ENCODE measurements at places on chromosomes 6 and 20.

GRCh38 chr6:37103169-37104039 lies 66.5 kb upstream of the PIM1 start:
- DNase-seq = no peak

GRCh38 chr6:31247813-31248212 lies 24.1 kb downstream of the HLA-C start:
- no peak for DNase-seq

- DNase-seq = no peak
These were observed 114.4 kb downstream of the JARID2 start for GRCh38 chr6:15360300-15360699.

- no peak for DNase-seq
These were observed at the start of gene SMPDL3A for GRCh38 chr6:122789182-122790027. Gene SMPDL3A (plus strand): TSS chr6:122789258. CDS start chr6:122789347, 89 bp downstream.

- peak; percentile 58 for DNase-seq
These were observed 2.1 kb downstream of the SALL4 start for GRCh38 chr20:51800060-51800871.

GRCh38 chr6:145045582-145045981 lies 689.7 kb downstream of the EPM2A start:
- DNase-seq = no peak

DNA sequence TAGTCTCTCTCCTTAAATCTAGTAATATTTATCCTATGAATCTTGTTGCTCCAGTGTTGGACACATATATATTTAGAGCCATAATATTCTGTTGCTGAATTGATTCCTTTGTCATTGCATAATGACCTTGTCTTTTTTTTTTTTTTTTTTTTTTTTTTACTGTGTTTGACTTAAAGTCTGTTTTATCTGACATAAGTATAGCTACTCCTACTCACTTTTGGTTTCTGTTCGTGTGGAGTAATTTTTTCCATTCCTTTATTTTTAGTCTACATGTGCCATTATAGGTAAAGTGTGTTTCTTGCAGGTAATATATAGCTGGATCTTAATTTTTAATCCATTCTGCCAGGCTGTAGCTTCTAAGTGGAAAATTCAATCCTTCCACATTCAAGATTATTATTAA lies 166.5 kb downstream of the GMDS start:
- no peak for DNase-seq

DNA sequence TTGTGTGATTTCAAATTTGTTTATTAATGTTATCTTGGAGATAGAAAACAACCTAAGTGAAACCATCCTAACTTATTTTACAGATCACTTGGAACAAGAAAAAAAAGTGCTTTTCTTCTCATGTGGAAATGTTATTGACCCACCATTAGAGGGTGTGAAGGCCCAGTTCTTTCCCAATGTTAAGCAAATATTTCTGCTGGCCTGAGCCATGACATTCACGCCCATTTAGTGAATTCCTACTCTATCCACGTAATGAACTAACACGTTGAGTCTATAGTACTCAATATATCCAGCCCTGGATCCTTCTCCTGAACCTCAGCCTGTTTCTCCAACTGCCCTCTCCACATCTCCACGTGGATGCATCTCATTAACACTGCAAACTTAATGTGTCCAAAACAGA lies 180.6 kb upstream of the ZFP64 start:
- DNase-seq = no peak

DNA sequence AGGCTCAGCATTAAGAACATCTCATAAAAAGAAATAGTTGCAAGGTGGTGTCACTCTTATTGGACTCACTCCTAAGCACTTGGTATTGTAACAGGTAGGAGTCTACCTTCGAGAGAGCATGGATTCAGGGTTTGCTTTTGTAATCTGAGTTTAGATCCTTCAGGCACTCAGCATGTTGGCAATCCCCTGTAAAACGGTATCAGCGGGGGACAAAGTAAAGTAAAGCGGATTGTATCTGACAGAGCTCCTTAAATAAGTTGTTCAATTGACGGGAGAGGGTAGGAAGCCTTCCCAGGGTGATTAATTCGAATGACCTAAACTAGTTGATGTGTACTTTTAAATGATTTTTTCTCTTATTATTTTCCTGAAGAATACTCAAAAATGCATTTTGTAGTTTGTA lies 869.8 kb upstream of the EPHA7 start:
- DNase-seq = no peak

DNA sequence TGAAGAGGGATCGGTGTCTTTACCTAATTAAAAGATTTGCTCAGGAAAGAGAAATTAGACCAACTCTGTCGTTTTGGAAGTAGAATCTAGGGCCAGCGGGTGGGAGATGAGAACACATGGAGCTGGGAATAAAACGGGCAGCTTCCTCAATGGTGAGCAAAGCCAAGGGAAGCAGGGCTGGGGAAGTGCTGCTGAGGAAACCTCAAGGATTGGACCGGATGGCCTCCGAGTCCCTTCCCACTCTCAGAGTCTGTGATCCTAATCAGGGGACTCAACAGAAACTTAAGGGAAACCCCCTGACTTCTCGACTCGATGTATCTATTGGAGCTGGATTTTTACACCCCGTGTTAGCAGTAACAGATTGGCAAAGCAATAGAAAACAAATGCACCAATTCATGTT lies 10.8 kb downstream of the GCNT2 start:
- no peak for DNase-seq

DNA sequence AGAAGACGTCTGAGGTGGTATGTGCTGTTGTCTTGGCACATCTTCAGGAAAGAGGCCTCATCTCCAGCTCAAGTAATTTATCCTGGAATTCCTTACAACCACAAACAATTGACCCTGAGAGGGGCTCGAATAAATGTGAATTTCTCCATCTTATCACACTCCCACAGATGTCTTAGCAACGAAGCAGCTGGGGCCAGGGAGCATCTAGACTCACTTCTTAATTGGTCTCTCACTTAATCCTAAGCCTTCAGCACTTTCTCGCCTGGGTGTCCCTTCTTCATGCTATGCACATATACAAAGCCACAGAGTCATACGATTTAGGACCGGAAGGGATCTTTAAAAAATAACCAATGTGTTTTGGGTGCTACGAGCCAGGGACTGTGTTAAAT lies 27.1 kb downstream of the PCK1 start:
- no peak for DNase-seq

- no peak for DNase-seq
These were observed 38.6 kb downstream of the OVOL2 start for GRCh38 chr20:18019068-18019467.

GRCh38 chr6:24547243-24547642 lies 52.5 kb downstream of the ALDH5A1 start:
- peak; percentile 6 for DNase-seq

DNA sequence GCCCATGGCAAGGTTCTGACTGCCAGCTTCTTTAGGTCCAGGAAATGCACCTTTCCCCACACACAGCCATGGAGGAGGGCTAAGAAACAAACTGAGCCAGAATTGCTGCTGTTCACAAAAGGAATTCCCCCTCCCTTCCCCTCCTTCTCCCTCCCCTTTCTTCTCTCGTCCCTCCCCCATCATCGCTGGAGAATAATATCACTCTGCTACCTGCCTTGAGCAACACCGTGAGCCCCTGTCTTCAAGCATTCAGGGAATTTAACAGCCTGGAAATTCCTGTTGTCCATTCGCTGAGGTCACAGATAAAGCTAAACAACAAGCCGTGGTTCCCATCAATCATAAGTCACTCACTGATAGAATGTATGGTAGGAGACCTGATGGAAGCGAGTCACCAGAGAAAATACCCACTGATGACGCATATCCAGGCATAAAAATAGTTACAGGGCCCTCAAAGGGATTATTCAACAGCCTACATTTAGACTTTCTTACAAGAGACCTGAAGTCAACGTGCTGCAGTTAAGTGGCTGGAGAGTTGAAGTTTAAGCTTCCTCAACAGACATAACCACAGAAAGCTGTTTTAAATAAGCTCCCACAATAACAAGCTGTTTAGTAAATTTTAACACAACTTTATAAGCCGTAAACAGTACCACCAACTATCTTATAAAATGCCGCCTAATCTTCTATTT lies 59.7 kb downstream of the HIVEP2 start:
- DNase-seq = peak; percentile 28

DNA sequence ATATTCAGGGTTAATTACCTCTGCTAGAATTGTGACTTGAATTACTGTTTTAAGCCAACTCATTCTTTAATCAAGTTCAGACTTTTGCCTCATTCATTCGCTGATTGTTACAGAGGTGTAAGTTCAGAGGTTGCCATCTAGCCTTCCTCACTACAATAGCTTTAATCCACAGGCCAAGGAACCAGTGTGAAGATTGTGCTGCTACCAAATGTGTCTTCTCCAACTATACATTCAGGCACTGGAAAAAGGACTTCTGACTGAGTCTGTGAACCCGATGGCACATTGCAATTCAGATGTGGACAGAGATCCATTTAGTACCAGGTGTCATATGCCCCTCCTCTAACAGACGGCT lies 111.2 kb upstream of the ADGRF1 start:
- DNase-seq = no peak

GRCh38 chr6:64580346-64580745 lies 944.7 kb downstream of the PHF3 start:
- no peak for DNase-seq

DNA sequence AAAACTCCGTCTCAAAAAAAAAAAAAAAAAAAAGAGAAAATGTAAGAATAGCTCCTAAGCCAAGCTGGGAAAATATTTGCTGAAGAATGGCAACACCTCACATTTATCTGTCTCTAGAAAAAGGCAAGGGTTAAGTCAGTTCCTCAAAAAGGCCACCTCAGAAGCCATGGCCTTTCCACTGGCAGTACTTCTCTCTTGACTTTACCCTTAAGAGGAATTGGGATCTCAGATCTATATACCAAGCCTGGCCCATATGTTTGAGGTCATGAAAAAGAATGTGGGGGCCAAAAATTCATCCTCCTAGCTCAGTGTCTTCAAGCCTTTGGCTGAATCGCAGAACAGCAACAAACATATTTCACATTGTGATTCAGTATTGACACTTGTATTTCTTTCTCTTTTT lies 10.9 kb upstream of the NCOA3 start:
- DNase-seq = no peak

- DNase-seq = peak; percentile 24
These were observed 53.3 kb upstream of the KLHL31 start for GRCh38 chr6:53718597-53719460.

DNA sequence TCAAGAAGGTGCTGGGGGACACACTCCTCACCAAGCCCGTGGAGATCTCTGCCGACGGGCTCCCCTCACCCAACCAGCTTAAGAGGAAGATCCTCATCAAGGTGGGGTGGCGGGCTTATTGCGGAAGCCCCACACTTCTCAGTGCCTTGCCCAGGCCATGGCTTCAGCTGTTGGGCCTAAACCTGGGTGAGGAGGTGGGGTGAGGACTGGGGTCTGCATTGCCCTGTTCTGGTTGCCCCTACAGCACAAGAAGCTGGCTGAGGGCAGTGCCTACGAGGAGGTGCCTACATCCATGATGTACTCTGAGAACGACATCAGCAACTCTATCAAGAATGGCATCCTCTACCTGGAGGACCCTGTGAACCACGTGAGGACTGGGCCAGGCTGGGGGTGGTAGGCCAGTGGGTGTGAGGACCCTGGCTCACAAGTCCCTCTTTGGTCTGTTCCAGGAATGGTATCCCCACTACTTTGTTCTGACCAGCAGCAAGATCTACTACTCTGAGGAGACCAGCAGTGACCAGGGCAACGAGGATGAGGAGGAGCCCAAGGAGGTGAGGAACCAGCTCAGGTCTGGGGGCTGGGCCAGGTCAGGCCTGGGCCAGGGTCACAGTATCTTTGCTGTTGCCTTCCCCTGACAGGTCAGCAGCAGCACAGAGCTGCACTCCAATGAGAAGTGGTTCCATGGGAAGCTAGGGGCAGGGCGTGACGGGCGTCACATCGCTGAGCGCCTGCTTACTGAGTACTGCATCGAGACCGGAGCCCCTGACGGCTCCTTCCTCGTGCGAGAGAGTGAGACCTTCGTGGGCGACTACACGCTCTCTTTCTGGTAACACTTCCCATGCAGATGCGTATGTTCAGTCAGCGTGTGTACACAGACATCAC lies 27.9 kb downstream of the PLCG1 start:
- DNase-seq = no peak

GRCh38 chr20:10910535-10911178 lies 236.9 kb upstream of the JAG1 start:
- no peak for DNase-seq

- no peak for DNase-seq
These were observed 25.3 kb upstream of the CSNK2A1 start for GRCh38 chr20:568673-569415.

GRCh38 chr6:47502920-47503319 lies 25.3 kb downstream of the CD2AP start:
- DNase-seq = no peak

DNA sequence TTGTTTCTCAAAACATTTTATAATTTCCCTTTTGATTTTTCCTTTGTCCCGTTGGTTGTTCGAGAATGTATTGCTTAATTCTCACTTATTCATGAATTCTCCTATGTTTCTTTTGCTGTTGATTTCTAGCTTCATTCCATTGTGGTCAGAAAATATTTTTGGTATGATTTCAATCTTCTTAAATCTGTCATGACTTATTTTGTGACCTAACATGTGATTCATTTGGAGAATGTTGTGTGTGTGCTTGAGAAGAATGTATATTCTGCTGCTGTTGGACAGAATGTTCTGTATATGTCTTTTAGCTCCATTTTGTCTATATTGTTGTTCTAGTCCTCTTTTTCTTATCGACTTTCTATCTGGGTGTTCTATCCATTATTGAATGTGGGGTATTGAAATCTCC lies 286.2 kb upstream of the RNF217 start:
- DNase-seq = no peak

GRCh38 chr20:7207186-7207798 lies 439.8 kb downstream of the BMP2 start:
- DNase-seq = no peak

DNA sequence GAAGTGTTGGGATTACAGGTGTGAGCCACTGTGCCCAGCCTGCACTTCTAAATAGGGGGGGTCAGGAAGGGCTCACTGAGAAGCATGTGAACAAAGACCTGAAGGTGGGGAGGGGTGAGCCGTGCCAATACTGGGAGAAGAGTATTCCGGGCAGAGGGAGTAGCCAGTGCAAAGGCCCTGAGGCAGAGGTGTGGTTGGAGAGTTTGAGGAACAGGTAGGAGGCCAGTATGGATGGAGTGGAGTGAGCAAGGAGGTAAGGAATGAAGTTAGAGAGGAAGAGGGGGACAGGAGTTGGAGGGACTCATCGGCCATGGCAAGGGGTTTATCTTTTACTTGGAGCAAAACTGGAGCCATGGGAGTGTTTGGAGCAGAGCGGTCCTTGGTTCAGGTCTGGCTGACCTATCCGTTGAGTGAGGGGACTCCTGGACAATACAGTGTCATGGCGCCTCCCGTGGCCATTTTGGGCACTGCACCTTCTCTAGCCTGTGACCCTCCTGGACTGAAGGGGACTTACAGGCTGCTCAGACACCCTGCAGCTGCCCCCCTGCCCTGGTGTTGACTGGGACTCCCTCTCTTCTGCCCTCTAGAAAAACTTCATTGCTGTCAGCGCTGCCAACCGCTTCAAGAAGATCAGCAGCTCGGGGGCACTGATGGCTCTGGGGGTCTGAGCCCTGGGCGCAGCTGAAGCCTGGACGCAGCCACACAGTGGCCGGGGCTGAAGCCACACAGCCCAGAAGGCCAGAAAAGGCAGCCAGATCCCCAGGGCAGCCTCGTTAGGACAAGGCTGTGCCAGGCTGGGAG lies 12.1 kb downstream of the FOXS1 start:
- peak; percentile 54 for DNase-seq

- no peak for DNase-seq
These were observed 244.3 kb downstream of the PTPRT start for GRCh38 chr20:42945234-42945994.

- no peak for DNase-seq
These were observed 82.1 kb upstream of the CARMIL1 start for GRCh38 chr6:25197111-25197510.

Data from activated CD4-positive, alpha-beta T cell treated with anti-CD3 and anti-CD28 coated beads for 24 hours (primary cell).